Renal cortex interstitium (tissue), 15 donors: ENCODE measurements at places on chromosomes 2 and 18. TPM values are rescaled to one million over a fixed set of nuclear protein-coding genes. Genes with fewer than 3 reads are reported as not detected.

GRCh38 chr2:44543773-44544725, 182.3 kb downstream of the CAMKMT start:
- DNase-seq: no peak

The IL1R2 gene
- polyA plus RNA-seq: 0.27 TPM

The KCNS3 gene
- polyA plus RNA-seq: 5.4 TPM

- no peak for DNase-seq
Measured at GRCh38 chr2:4278392-4278791, 575.0 kb downstream of the DCDC2C start.

DNA sequence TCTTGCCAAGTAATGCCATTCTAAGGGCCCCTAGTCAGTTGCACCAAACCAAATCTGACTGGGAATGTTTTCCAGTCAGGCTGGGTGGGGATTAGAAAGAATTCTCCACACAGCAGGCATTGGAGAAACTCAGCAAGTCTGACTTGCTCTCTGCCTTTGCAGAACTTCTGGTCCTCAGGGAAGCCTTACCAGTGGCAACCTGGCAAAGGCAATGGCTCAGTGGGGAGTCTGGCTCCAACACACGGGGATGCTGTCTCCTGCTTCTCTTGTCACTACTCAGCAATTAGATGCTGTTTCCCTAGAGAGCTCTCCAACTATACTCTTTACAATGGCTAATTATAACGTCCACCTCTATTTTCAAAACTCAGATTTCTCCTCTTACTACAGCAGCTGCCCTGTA, 810.7 kb downstream of the LRRTM4 start:
- DNase-seq: no peak

GRCh38 chr2:143732871-143733270, 603.7 kb downstream of the ARHGAP15 start:
- no peak for DNase-seq

GRCh38 chr18:23951206-23951605, 63.3 kb upstream of the TTC39C start:
- no peak for DNase-seq

DNA sequence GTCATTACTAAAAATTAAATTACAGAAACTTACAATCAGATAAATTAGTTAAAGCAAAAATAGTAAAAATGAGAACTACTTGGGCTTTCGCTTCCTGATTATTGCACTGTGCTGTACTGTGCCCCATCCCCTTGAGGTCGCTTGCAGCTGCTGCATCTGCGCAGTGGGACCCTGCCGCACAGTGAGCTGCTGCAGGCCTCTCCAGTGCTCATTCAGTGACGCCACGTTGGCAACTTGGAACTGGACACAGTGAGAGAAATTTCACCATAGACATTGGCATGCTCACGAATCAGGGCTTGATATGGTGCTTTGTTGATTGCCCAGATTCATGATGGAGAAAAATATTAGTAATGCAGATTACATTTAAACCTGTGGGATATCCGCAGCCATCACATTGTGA, 290.8 kb upstream of the MYT1L start:
- no peak for DNase-seq

- DNase-seq: no peak
Measured at GRCh38 chr18:73677450-73677849, 470.2 kb downstream of the FBXO15 start.

The MAPRE2 gene
- polyA plus RNA-seq: 33.6 TPM

The LRATD1 gene
- 23.9 TPM for polyA plus RNA-seq

DNA sequence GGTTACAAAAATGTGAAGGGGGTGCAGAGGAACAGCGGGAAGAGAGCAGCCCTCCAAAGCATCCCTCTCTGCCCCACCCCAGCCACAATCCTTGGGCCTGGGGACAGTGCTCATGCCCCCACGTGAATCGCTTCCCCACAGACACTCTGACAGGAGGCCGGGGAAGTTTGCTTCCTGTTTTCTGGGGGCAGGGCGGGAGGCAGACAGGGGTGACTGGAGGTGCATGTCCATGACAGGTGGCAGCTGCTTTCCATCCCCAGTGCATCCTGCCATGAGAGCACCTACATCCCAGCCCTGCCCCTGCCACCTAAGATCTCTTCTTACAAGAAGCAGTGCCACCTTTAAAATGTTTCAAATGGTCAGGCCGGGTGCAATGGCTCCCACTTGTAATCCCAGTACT, 47.2 kb upstream of the UBE2F start:
- no peak for DNase-seq

- no peak for DNase-seq
Measured at GRCh38 chr2:108069515-108070310, 83.4 kb downstream of the SLC5A7 start.

The VWA3B gene
- 0.47 TPM for polyA plus RNA-seq

- DNase-seq: no peak
Measured at GRCh38 chr2:40131081-40131704, 320.7 kb downstream of the SLC8A1 start.

DNA sequence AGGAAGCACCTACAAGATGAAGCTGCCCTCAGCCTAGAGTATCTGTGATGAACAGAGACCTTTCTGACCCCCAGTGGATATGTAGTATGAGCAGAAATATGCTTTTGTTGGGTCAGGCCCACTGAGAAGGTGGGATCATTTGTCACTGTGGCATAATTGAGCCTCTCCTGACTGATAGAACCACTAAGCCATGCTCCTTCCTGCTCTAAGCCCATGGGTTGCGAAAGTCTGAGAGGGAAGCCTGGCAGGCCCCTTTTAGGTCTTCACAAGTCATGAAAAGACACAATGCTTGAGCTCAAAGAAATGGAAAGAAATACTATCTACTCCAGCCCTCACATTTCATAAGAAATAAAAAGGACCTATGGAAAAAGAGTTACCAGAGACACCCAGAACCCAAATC, 127.7 kb downstream of the TNS1 start:
- no peak for DNase-seq

The TXNDC2 gene
- polyA plus RNA-seq: not detected

DNA sequence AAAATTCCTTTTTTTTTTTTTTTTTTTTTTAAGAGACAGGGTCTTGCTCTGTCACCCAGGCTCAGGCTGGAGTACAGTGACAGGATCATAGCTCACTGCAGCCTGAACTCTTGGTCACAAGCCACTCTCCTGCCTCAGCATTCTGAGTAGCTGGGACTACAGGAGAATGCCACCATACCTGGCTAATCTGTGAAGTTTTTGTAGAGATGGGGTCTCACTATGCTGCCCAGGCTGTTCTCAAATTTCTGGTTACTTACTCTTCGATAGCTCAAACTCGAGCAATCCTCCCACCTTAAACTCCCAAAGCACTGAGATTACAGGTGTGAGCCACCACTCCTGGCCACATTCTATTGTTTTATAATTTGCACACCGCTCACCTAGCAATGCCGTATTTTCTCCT, 27.0 kb downstream of the RNF149 start:
- DNase-seq: no peak

The PIGN gene
- polyA plus RNA-seq: 26.5 TPM

- DNase-seq: no peak
Measured at GRCh38 chr2:53609551-53609950, 158.1 kb upstream of the CHAC2 start.

GRCh38 chr2:236172255-236173035, 4.3 kb upstream of the GBX2 start:
- no peak for DNase-seq

The FBXO48 gene
- 1.6 TPM for polyA plus RNA-seq

The MDH1 gene
- polyA plus RNA-seq: 457 TPM

GRCh38 chr18:14978962-14979535, 231.1 kb downstream of the ANKRD30B start:
- DNase-seq: no peak
